Hippocampal formation (tissue), 2 donors: ENCODE measurements at places on chromosomes 1 and 21.

- DNase-seq = no peak
Measured at GRCh38 chr1:13990939-13991338, 291.0 kb downstream of the PRDM2 start.

DNA sequence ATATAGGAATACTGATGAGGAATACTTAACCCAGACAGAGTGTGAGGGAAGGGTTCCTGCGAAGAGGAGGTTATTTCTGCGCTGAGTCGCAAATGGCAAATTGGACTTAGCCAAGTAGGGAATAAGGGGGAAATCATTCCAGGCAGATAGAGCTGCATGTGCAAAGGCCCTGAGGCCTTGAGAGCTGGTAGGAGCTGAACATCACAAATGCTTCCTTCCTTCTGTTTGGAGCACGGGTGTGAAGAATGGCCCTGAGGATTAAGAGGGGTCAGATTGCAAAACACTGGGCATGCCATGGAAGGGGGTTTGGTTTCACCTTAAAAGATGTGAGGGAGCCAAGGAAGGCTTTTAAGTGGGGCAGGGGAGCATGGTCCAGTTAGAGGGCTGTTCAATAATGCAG, 12.4 kb downstream of the IER5 start:
- no peak for DNase-seq

- DNase-seq = no peak
Measured at GRCh38 chr1:200128081-200128480, 100.6 kb downstream of the NR5A2 start.

- no peak for DNase-seq
Measured at GRCh38 chr1:31639543-31639942, 5.1 kb downstream of the PEF1 start.

- no peak for DNase-seq
Measured at GRCh38 chr1:179166663-179167417, 62.6 kb downstream of the ABL2 start.
